NCI-H446 treated with DMSO at 0.1 percent for 48 hours (cell line): ENCODE measurements at places on chromosomes 12 and 14.

- no peak for DNase-seq
Observed at GRCh38 chr12:103523771-103524170, 28.0 kb upstream of the C12orf42 start.

- DNase-seq, result no peak
Observed at GRCh38 chr12:132229193-132229760, 85.0 kb downstream of the NOC4L start.

- no peak for DNase-seq
Observed at GRCh38 chr12:42370013-42370412, 44.0 kb downstream of the PPHLN1 start.

DNA sequence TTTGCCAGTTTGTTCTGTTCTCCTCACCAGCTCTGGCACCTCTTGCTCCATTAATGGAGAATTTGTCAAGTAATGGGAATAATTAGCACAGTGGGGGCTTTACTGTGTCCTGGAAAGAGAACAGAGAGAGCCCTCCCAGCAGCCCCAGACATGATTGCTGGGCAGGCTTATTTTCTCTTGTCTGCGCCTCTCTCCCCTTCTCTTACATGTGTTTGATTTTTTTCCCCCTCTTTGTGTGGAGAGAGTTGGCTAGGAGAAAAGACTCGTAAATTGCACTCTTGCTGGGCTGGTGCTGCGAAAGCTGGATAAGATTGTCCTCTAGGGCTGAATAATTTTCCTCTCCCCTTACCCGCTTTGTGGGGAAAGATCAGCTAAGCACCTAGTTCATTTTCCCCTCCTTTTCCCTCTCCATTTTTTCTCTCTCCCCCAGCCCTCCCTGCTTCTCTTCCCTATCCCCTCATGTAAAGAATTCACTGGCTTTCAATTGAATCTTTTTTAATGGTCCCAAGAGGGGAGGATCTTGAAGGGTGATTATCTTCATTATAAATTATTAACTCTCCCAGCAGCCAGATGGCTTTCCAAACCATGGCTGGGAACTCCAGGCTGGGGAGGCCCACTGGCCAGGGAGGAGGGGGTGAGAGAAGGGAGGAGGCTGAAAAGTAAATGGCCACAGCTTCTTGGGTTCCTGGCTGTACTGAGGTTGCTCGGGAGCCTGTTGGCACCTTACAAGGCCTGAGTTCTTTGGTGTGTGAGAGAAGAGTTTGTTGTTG, 62.2 kb downstream of the NRXN3 start:
- no peak for DNase-seq

DNA sequence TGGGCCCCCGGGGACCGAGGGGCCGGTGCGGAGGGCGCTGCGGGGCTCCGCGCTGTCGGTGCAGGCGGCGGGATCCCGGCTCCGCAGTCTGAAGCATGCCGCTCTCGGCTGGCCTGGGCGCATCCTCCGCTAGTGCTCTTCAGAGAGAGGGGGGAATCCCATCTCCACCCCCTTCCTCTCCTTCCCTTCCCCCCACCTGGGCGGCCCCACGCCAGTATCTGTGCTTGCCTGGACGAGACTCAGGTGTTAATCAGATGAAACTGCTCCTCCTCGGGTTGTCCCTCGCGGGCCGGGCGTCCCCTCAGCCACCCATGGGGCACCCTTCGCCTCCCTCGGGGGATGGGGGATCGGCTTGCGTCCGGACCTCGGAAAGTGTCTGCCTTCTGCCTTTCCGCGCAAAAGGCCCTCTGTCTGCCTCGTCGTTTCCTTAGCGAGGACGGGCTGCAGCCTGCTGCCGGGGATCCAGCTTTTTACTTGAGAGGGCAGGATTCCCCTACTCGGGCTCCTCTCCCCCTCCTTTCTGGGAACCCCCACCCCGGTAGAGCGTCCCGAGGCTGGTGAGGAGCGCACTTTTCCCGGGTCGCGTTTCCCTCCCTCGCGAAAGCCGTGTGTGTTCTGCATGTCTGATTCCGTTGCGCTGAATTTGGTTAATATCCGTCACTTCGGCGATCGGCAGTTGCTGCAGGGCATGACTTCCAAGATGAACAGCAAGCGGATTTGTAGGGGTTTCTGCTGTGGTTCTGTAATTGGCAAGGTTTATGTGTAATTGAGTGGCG, 1.1 kb downstream of the GPHN start:
- DNase-seq, result no peak

GRCh38 chr12:59036973-59037762, 116.9 kb upstream of the LRIG3 start:
- DNase-seq, result no peak

DNA sequence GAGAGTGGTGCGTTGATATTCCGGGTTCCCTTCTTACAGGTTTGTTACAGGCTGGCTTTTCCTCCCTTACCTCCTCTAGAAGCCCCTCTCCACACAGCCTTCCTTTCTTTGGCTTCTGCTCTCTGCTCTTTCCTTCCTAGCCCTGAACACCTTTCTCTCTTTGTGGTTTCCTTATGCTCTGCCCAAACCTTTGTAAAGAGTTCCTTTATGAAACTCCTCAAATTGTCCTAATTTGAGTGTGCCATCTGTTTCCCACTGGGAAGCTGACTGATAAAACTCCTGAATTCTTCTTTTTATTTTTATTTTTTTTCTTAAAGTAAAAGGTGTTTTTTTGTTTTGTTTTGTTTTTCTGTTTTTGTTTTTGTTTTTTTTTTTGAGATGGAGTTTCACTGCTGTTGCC, 60.1 kb upstream of the OTX2 start:
- no peak for DNase-seq

GRCh38 chr12:81968421-81968820, 209.3 kb upstream of the PPFIA2 start:
- no peak for DNase-seq

DNA sequence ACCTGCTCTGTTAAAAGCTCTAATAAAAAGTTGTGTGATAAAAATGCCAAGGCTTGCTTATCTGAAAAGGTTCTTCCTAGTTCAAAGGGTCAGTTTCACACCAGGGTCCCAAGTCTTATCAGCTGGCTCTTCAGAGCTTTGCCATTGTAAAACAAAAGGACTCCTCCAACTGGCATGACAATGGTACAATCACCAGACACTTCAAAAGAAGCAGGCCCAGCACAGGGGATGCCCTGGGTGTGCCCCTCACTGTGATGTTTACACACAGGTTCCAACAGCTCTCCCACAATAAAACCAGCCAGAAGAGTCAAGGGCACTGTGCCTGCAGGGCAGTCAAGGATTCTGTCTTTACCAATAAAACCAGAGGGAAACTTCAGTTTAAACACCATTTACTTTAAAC, 78.7 kb downstream of the PRICKLE1 start:
- no peak for DNase-seq

GRCh38 chr12:50101663-50102062, 2.1 kb upstream of the GPD1 start:
- no peak for DNase-seq

DNA sequence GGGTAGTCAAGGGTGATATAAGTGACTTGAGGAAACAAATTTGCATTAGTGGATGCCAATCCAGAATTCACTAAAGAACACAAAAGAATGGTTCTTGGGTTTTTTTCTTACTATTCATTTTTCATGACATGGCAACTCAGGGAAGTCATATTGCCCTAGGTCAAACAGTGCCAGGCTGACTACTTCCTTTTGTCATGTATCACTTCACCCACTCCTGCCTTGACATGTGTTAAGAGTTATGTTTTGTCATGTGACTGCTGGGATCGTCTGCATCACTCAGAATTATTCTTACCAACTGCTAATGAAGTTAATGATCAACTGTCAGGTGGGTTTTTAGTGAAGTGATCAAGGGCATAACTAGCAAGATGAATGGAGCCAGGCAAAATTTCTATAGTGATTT, 74.2 kb downstream of the PRORP start:
- no peak for DNase-seq

GRCh38 chr14:71549421-71550050, 382.7 kb upstream of the RGS6 start:
- no peak for DNase-seq

GRCh38 chr12:94175763-94176668, 27.6 kb downstream of the PLXNC1 start:
- no peak for DNase-seq

GRCh38 chr12:92927055-92927435, 2.0 kb downstream of the EEA1 start:
- DNase-seq, result no peak

GRCh38 chr12:67964456-67964855, 24.8 kb upstream of the IFNG-AS1 start:
- DNase-seq, result no peak

GRCh38 chr14:95193081-95193480, 35.8 kb upstream of the DICER1 start:
- DNase-seq, result no peak

GRCh38 chr14:86799244-86799647, 1193.7 kb downstream of the GALC start:
- DNase-seq, result no peak

DNA sequence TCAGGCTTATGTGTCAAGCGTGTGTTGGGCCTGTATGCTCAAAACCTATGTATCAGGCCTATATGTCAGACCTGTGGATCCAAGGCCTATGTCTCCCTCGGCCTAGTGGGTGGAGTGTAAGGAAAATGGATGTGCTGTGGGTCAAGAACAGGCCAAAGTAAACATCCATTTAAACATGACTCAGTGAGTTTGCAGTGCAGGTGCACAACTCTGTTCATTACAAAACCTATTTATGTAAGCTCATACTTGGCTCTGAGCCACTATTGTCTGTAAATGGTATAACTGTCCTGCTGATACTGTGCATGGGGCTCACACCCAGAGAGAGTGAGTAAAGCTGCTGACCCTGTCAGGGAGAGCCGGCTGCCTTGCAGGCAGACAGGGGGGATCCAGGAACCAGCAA, 249.7 kb upstream of the AVPR1A start:
- DNase-seq, result no peak

DNA sequence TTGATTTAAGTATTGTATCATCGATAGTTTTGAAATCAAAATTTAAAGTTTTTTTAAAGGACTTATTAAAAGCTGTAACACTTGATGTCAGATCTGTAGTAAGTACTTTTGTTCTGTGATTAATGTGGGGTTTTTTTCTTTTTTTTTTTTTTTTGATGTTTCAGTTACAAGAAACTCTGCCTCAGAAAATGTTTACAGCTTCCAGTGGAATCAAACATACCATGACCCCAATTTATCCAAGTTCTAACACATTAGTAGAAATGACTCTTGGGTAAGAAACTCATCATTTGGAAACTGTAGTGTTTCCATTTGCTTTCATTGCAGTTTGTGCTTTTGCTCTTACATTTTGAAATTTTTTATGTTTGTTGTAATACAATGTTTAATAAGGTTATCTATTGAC, 45.6 kb downstream of the TBK1 start:
- no peak for DNase-seq

DNA sequence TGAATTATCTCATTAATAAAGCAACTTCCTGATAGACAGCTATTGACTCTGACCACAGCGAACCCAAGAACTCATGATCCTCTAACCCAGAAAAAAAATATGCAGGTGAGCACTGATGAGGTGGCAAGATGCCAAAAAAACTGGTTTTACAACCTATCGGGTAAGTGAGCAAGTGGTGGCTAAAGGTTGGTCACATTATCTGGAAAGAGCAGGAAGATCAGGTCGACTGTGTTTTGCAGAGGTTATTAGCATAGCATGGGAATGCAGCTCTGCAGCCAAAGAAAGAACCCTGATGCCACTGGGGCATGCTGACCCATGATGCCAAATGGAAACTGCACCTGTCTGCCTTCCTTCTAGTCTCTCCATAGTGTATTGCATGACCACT, 23.5 kb downstream of the BHLHE41 start:
- no peak for DNase-seq

DNA sequence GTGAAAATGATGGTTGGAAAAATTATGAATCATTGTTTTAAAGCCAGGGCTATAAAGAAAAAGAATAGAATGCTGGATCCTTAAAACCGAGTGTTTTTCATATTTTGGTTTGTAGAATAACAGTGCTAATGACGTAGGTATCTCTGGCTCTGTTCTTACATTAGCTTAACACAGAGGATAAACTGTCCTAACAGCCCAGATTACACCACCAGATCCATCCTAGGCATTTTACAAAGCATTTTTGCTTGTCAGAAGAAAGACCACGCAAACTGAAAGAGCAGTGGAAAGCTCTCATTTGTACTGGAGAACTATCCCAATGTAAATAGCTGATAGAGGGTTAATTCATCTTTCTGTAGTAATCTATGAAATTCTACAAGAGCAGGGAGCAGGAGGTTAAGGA, 13.6 kb downstream of the IFT81 start:
- no peak for DNase-seq

DNA sequence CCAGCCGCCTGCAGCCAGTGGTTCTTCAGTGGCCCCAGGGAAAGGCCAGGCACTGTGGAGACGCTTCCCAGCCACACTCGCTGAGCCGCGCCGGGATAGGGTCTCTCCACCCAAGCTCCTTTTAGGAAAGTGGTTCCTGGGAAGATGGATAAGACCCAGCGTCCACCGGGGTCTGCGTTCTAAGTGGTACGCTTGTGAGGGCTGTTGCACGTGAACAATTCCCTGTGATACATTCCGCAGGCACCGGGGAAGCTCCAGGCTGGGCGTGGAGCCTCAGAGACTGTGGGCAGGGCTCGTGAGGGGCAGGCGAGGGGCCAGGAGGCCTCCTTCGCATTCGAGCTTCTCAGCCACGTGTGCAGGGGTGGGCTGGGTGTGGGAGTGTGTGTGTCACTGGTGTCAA, 48.4 kb downstream of the GALNT9 start:
- no peak for DNase-seq

DNA sequence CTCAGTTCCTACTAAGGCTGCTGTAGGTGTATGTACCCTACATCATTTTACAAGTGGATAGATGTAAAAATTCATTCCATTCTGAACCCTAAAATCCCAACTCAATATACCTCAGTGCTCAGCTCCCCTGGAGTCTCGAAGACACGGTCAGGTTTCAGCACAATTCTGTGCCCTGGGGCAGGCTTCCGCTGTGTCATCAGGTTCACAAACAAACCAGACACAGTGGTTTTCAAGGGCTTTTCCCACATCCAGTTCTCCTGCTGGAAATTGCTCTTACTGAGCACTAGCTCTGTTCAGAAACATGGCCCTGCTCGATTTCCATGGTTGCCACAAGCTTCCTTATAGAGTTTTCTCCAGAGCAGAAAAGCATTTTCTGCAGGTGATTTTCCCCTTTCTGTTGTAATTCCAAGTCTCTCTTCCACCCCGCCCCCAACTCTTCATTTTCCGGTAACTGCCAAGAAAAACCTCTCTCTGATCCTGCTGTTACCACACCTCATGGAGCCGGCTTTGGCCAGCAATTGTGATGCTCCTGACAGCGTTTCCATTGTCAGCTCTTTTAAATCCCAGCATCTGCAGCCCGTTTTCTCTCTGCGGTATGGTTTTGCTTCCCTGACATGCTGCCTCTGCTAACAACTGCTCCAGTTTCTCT, 483.0 kb upstream of the CCDC196 start:
- DNase-seq, result no peak

DNA sequence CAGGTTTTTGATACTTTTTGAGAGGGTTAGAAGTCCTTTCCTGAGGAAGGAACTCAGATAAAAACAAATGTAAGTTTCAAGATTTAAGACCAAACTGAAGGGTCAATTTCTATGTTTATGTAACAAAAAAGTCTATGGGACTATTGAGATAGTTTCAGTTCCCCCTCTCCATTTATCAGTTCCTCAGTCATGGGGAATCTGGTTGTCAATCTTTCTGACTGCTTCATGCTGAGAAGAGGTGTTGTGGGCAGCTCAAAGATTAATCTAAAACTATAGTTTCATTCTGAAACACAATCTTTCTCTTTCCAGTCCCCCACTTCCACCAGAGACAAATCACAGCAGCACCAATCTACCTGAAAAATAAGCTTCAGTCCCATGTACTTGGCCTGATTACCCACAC, 93.7 kb downstream of the KCNMB4 start:
- no peak for DNase-seq
